Daoy (cell line): ENCODE measurements at places on chromosomes 1 and 21. TPM values are rescaled to one million over a fixed set of nuclear protein-coding genes. Genes with fewer than 3 reads are reported as not detected.

DNA sequence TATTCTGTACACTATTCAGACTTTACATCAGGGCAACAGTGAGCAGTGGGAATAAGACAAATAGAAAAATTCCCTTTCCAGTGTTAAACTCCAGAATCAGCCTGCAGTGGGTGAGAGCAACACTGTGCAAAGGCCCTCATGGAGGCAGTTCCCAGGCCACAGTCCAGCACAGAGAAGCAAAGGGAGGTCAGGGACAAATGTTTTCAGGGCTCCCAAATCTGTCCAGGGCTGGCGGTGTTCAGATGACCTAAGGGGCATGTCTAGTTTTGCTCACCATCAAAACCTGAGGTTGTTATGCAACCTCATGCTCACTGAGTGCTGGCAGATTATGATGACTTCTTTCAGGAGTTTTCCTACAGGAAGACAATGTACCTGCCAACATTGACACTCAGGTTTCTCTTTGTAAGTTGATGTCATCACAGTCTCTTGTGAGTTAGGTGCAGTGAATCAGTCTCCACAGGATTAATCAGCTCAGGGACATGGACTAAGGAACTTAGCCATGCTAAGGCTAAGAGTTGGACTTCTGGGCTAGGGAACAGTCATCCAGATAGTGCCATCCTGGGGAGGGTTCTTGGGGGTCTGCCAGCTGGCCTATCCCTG, 3.6 kb upstream of the LCE5A start:
- DNase-seq, result no peak

DNA sequence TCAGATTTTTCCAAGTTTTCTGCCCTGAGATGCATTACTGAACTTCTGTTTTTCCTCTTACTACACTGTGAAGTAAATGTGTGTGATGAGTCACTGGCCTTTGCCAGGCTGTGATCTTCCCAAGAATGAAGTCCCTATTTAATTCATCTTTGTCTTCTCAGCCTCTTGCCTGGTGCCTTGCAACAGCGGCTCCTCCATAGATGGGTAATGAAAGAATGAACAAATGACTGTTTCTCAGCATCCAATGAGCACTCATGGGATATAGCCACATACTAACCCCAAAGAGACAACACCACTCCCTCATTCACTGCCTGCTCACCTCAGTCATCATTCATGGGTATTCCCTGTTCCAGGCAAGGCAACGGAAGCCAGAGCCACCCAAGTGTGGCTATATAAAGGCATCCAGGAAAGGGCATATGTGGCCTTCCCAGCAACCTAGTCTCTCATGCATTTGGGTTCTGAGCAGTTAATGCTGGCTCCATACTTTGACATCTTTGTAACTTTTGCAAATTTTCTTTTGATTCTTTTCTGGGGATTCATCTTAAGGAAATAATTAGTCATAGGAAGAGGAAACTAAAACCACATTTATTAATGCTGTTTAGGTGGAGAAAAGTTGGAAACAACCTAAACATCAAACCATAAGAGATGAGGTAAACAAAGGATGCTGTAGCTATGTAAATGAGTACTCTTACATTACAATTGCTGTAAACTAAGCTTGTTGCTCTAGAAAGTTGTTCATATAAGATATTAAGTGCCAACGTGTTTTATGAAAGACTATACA, 71.9 kb downstream of the HIVEP3 start:
- DNase-seq, result no peak

SYT2 gene
- under 0.01 TPM in 1 of 2 replicates, not detected in the other for total RNA-seq

DNA sequence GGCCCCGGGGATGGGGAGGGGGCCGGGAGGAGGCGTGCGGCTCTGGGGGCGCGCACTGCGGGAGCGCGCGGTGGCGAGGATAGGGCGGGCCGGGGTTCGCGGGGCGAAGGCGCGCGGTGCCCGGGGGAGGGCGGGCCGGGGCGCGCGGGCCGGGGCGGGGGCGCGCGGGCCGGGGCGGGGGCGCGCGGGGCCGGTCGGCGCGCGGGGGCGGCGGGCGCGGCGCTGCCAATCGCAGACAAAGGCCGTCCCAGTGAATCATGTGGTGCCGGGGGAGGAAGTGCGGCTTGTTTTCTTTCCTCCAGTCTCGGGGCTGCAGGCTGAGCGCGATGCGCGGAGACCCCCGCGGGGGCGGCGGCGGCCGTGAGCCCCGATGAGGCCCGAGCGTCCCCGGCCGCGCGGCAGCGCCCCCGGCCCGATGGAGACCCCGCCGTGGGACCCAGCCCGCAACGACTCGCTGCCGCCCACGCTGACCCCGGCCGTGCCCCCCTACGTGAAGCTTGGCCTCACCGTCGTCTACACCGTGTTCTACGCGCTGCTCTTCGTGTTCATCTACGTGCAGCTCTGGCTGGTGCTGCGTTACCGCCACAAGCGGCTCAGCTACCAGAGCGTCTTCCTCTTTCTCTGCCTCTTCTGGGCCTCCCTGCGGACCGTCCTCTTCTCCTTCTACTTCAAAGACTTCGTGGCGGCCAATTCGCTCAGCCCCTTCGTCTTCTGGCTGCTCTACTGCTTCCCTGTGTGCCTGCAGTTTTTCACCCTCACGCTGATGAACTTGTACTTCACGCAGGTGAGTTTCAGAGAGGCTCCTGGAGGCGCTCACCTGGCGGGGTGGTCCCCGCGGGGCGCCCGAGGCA, at the start of gene GPR137B:
TSS of gene GPR137B (plus strand) at position 287 of the 851 bp plus-strand sequence. CDS start at position 371, 84 bp downstream.
- peak; percentile 82 for DNase-seq

GBP4 gene
- 8.3 and 9.5 TPM in 2 replicates for total RNA-seq

- DNase-seq, result peak; percentile 25
Observed at GRCh38 chr1:31658721-31659120, 14.0 kb upstream of the PEF1 start.

DNA sequence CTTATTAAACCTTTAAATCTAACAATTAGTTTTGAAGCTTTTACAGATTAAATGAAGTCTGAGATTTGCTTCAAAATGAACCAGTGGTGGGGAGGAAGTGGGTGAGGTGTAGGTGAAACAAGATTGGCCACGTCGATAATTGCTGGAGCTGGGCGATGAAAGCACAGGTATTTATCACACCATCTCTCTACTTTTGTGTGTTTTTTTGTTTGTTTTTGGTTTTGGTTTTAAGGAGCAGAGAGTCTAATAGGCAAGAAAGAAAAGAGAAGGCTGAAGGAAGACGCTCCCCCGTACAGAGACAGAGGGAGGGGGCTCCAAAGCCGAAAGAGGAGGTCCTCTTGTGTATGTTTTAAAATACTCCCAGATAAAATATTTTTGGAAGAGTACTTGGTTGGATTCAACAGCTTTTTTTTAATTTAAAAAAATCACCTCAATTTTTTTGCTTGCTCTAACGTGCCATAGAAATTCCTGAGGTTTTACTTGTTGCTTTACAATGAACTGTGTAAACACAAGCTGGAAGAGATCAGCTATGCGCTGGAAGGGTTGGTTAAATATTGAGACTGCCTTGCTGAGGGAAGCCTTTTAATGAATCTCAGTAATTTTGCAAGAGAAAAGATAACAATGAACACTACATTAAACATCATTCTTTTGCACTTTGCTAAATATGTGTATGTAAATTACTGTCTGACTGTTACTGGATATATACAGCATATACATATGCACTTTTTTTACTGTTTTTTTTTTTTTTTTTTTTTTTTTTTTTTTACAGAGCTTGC, 6.7 kb upstream of the LGALS8 start:
- peak; percentile 51 for DNase-seq

- peak; percentile 73 for DNase-seq
Observed at GRCh38 chr1:29398431-29398830, 162.1 kb downstream of the PTPRU start.

RNU1-2 gene
- 306 and 832 TPM in 2 replicates for total RNA-seq

DNA sequence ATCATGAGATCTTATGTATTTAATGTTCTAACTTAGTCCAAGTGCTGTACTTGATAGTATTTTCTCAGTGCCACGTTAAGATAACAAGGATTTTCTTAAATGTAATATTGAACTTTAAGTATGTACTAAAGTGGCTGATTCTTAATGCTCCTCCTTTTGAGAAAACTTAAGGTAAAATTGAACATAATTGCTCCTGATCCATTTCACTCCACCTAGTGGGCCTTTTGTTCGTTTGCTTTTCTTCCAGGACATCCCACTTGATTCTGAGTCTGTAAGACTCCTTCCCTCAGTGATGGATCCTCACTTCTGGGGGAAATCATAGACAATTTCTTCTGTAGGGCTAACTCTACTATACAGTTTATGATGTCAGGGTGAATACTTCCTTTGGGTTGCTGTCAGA, 173.1 kb downstream of the LMO4 start:
- DNase-seq, result no peak

CSDE1 gene
- total RNA-seq, result 1,171 and 1,260 TPM in 2 replicates

DNA sequence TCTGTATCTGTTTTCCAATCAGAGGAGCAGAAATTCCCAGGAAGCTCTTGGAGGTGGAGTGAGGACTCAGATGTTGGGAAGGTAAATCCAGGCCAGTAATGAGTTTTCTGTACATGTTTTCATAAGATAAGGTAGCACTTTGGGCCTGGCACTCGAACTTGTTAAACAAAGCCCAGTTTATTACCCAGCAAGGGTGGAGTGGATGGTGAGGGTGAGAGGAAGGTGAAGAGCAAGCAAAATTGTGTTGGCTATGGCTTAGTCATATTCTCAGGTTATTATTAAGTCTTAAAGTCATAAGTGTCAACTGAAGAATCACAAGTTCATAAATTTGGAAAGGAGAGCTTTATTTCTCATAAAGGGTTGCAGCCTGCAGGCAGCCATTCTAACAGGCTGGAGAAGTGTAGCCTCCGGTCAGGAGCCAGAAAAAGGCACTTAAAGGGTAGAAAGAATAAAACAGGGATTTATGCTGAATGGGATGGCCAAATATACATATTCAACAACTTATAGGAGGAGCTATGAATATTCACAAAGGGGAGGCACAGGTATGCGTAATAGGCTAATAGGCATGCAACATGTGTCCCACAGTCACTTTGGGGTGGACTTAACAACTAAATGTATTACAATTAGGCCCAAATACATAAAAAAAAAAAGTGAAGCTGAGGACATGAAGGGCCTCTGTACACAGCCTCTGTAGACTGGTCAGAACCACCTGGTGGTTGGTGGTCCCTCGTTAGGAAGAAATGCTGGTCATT, 523.9 kb downstream of the LMO4 start:
- no peak for DNase-seq

GRCh38 chr1:200453553-200453905, 43.7 kb upstream of the ZNF281 start:
- no peak for DNase-seq

DNA sequence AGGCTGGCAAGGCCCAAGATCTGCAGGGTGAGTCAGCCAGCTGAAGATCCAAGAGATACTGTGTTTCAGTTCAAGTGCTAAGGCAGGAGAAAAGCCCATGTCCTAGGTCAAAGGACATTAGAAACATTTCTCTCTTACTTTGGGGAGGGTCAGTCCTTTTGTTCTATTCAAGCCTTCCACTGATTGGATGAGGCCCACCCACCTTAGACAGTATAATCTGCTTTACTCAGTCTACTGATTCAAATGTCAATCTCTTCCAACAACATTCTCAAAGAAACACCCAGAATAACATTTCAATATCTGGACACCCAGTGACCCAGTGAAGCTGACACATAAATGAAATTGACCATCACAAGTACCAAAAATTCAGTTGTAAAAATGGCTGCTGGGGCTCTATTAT, 367.8 kb upstream of the ZP4 start:
- DNase-seq, result no peak

KRTAP12-1 gene
- not detected in 2 replicates for total RNA-seq

DNA sequence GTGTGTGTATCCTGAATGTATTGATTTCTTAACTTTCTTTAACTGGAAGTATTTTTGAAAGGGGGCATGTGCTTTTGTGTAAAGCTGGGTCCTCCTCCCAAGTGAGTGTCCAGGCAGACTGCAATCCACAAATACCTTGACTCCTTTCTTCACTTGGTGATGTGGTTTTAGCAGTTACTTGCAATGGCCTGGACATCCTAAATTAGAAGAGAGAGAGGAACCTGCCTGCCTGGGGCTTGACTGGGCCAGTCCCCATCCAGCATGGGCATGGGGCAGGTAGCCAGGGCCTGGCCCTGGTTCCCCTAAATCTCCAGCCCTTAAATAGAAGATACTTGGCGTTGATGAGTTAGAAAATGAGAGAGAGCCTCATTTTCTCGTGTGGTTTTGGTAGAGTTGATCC, 159.7 kb downstream of the PGBD5 start:
- no peak for DNase-seq

GRCh38 chr1:27517301-27517700, 27.3 kb upstream of the WASF2 start:
- DNase-seq, result no peak

CHI3L2 gene
- total RNA-seq, result 0.29 TPM in 1 of 2 replicates, not detected in the other

RO60 gene
- total RNA-seq, result 74.5 and 85.1 TPM in 2 replicates

- no peak for DNase-seq
Observed at GRCh38 chr1:54080598-54081049, 27.2 kb downstream of the TCEANC2 start.

DNA sequence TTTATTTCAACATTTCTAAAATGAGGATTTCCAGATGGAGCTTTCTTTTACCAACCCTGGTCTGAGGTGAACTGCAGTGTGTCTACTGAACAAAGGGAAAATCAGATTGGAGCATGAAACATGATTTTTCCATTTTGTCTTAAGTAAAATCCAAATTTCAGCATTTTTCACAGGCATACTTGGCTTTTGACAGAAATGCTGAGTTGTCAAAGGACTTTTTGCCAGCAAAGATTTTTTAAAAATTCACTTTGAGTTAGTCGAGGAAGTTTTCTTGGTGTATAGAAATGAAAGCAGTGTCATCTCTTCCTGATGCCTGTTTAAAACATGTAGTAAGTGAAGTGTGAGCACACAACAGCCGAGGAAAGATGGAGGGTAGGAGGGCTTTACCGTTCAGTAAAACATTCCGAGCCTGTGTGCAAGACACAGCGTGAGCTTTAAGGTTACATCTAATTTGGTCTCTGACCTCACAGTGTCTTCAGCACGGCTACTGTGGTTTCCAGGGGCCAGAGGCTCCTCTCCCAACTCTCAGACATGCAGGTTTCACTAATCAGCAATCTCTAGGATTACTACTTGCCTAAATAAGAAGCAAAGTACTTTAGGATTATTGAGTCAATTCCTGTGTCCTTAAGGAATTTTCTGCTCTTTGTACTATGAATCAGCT, 45.9 kb downstream of the SAMD13 start:
- no peak for DNase-seq

GRCh38 chr1:3093898-3094626, 25.1 kb downstream of the PRDM16 start:
- DNase-seq, result no peak
